Upper lobe of right lung (tissue), 1 donor: ENCODE measurements at places on chromosomes 1 and 21.

- no peak for DNase-seq
Measured at GRCh38 chr1:33792216-33792615, 71.7 kb upstream of the HMGB4 start.

- DNase-seq = peak; percentile 70
Measured at GRCh38 chr1:13583595-13583965, at the start of gene PDPN. TSS of gene PDPN (plus strand) at chr1:13583832. CDS start at chr1:13584034, 202 bp downstream.

DNA sequence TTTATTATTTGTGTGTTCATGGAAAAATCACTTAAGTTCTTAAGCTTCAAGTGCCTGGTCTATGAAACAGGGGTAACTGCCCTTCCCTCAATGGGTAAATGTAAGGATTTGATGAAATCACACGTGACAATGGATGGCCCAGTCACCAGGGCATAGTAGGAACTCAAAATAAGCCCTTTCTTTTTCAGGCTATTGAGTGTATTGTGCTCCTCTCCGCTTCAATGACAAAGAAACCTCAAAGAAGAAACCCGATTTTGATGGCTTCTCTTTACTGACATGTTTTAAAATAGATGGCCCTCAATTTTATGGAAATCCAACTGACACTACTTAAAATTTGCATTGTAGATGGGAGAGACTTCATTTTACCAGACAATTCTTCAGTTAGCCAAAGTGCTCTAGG, 543.5 kb downstream of the OMA1 start:
- DNase-seq = no peak

DNA sequence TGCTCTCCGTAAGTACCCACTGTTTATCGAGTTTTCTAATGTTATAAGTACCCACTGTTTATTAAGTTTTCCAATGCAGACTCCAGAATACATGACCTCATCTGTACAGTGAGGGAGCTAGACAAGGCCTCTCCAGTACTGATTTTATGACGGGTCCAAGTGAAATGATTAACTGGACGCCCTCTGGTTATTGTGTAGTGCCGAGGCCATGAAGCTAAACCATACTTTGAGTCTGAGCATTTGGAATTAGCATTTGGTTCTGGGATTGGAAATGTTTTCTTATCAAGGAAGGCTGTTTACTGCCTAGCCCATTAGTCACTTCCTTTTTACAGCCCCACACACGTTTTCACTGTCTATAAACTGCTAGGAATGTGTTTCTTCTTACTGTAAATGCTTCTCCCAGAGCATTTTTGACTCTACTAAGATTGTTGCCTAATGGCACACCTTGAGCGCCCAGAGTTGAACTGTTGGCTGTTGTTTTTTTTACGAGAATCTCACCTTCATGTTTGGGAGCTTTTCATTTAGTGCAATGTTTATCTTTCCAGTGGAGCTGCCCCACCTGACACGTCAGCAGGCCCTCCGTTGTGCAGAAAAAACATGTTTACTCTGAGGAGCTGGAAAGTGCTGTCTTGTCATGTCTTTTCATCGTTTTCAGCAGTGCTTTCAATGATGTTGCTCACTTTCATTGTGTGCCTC, 26.9 kb downstream of the SPATA46 start:
- DNase-seq = no peak

DNA sequence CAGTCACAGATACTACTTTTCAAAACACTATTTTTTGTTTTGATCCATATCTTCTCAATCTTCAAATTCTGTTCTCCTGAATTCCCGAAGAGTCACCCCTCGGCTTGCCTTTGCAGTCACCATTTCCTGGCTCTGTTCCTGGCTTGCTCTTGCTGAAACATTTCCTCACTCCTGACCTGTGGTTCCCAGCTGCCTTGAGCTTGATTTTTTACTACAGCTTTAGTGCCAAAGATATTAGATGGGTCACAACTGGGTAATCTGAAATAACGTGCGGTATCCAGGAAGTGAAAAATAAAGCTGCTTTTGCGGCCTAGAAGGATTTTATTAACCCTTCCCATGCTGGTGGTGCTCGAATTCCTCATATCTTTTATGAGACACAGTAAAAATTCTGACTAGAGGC, 318.8 kb downstream of the PCP4 start:
- no peak for DNase-seq

DNA sequence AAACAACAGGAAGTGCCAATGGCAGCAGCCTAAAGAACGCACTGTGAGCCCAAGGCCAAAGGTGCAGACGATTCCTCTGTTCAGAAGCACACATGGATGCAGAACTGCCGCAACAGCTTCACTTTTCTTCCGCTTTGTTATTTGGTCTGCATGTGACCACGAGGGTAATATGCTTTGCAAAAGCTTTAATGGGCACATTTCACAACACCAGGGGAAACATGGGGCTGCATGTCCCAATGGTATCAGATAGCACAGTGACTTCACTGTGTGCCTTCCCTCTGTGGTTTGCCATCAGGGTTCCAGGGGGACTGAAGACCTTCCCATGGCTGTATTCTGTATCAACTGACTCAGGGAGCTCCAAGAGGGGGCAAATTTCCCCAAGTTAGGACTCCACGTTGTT, 28.3 kb downstream of the THAP3 start:
- no peak for DNase-seq

- peak; percentile 66 for DNase-seq
Measured at GRCh38 chr1:64505944-64506655, 36.2 kb downstream of the CACHD1 start.

DNA sequence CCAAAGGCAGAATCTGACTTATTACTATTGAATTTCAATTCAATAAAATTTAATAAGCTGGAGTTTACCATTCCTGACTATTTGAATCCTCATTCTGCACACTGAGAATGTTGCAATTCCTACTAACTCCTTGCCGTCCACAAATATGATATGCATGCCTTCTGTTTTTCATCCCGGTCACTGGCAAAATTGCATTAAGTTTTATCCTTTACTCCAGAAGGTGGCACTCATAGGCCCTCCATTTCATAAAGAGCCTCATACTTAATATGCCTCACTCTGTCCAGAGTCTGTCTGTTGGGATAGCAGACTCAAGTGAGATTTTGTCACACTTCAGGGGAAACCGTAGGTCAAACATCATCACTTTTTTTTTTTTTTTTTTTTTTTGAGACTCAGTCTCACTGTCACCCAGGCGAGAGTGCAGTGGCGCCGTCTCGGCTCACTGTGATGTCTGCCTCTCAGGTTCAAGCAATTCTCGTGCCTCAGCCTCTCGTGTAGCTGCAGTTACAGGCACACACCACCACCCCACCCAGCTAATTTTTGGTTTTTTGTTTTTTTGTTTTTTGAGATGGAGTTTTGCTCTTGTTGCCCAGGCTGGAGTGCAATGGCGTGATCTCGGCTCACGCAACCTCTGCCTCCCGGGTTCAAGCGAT, 27.3 kb downstream of the F11R start:
- peak; percentile 28 for DNase-seq

DNA sequence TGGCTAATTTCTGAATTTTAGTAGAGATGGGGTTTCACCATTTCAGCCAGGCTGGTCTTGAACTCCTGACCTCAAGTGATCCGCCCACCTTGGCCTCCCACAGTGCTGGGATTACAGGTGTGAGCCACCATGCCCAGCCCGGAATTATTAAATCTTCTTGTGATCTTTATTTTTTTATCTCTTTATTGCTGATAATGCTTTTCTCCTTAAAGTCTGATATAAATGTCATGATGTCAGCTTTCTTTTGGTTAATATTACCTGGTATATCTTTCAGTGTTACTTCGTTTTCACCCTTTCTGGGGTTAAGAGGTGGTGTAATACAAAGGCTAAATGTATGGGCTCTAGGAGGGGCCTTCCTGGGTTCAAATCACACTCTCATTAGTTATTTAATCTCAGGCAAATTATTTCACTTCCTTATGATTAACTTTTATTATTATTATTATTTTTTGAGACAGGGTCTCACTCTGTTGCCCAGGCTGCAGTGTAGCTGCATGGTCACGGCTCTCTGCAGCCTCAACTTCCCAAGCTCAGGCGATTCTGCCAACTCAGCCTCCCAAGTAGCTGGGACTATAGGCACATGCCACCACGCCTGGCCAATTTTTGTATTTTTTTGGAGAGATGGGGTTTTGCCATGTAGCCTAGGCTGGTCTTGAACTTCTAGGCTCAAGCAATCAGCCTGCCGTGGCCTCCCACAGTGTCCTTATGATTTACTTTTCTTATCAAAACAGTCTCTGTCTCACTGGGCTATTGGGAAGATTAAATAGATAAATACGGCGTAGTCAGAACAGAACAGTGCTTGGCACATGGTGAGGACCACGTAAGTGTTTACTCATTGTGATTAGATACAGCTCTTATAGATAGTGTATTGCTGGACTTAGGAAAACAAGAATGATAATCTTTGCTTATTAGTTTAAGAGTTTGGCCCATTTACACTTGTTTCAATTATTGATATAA, 216.5 kb downstream of the URB2 start:
- no peak for DNase-seq

DNA sequence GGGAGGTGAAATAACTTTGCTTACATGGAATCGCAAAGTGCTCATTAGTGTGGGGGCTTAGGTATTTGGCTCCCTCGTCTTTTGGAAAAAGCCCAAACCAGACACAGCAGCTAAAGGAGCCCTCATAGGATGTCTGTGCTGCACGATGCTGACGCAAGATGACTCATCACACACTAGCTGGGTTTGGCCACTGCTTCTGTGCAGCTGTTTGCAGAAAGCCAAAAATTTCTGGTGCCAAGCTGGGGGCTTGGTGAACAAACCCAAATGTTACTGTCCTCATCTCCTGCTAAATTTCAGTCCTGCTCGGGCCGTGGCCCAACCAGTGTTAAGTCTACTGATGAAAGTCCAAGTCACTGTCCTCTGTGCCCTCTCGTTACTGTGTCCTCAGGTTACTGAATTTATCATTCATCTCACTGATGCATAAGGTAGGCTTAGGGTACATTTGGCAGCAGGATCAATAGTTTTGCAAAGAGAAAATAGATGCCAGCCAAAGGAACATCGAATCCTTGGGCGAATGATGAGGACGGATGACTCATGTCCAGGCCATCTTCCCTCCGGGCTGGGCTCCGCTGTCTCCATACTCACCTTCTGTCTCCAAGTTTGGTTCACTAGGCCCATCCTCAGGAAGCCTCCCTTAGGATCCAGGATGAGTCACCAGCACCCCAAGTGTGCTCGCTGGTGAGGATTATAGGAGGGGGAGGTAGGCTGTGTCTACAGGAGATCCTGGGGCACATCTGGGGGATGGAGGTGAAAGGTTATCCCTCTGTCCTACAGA, 177.7 kb downstream of the ADSS2 start:
- peak; percentile 46 for DNase-seq

- peak; percentile 57 for DNase-seq
Measured at GRCh38 chr1:55718758-55719671, 503.9 kb upstream of the USP24 start.

GRCh38 chr1:217482356-217483102, 148.4 kb downstream of the GPATCH2 start:
- DNase-seq = no peak

DNA sequence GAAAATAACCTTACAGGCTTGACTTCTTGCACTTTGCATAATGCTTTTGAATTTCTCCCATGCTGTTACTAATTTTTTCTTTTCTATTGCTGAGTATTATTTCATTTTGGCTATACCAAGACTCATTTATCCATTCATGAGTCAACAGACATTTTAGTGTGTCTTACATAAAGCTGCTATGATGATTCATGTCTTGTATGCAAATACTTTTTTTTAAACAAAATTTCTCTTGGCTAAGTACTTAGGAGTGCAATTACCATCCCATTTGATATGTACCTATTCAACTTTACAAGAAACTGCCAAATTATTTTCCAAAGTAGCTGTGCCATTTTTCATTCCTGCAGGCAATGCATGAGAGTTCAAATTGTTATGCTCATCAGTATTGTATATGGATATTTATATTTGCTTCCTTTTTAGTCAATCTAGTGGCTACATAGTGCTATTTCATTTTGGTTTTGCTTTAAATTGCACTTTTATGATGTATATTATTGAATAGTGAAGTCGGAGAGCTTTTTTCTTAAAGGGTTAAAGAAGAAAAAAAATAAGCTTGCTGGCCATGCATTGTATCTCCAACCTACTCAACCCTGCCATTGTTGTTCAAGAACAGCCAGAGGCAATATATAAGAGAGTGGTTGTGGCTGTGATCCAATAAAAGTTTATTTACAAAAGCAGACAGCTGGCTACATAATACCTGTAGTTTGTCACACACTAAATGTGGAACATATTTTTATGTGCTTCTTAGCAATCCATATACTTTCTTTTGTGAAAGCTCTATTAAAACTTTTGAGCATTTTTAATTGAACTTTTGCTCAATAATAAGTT, 862.8 kb downstream of the KCNT2 start:
- no peak for DNase-seq

DNA sequence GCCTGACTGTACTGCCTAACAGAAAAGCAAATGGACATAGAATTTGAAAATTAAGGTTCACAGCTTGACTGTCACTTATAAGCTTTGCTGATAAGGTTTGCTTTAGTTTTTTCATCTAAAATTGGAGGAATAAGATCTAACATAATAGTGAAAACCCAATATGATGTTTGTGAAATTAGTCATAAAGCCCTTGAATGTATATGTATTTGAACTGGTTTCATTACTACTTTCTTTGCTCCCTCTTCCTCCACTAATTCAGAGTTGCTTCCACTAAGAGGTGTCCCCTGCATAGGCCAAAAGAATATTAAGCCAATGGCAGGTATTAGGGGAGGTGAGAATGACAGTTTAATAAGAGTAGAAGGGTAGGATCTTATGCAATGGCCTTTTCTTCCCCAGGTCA, 10.5 kb downstream of the PRPF38A start:
- DNase-seq = no peak

DNA sequence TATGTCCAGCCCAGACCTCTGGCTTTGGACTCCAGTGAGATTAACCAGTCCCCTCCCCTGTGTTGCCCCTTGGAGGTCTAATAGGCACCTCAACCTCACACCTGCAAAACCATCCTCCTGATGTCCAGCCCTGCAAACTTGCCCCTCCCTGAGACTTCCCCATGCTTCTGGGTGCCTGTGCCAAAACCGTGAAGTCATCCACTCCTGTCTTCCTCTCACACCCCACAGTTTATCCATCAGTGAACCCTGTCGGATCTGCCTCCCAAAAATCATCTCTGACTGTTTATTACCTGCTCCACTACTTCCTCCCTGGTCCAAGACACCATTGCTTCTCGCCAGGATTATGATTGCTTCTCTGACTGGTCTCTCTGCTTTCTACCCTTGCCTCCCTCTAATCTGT, 31.7 kb upstream of the PADI1 start:
- no peak for DNase-seq

DNA sequence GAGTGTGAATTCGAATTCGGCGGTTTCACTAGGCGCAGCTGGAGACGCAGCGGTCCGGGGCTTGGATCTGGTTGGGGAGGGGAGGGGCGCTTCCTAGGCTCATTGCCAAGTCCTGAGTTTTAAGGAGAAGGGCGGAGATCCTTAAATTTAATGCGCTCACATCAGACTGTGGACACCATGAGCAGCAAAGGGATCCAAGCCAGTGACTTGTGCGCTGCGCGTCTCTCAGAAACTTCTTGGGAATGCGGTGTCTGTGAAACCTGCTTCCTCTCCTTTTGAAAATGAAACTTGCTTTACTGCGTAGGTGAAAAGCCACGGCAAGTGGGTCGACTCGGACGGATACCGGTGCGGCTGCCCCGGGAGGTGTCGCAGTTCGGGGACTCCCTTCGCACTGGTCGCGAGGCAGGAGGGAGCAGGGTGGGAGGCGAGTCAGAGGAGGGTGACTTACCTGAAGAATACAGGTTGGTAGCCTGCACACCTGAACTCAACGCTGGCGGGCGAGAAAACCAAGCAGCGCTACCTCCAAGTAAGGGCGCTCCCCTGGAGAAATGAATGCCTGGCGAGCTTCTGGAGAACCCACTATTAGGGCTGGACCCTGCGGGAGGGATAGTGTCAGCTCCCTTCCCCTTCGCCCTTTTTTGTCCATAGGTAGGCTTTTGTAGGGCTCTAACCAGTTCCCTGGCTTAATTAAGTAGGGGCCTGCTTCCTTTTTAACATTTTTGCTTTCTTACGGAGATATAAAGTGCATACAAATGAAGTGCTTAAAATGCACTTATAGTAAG, 992 bp downstream of the TENT5C start:
- DNase-seq = peak; percentile 79
